Stimulated activated CD8-positive, alpha-beta memory T cell treated with anti-CD3 and anti-CD28 coated beads, Interleukin-7, amount 100 ng/mL, for 1 hour (primary cell): ENCODE measurements at places on chromosomes 6 and 20.

- no peak for DNase-seq
Measured at GRCh38 chr6:8229915-8230756, 127.8 kb upstream of the EEF1E1 start.

GRCh38 chr20:59526242-59527225 is 77.8 kb upstream of the PHACTR3 start:
- DNase-seq = no peak

GRCh38 chr20:54515793-54516628 is 40.6 kb downstream of the DOK5 start:
- no peak for DNase-seq

GRCh38 chr6:4125933-4126864 is 9.2 kb downstream of the ECI2 start:
- no peak for DNase-seq

DNA sequence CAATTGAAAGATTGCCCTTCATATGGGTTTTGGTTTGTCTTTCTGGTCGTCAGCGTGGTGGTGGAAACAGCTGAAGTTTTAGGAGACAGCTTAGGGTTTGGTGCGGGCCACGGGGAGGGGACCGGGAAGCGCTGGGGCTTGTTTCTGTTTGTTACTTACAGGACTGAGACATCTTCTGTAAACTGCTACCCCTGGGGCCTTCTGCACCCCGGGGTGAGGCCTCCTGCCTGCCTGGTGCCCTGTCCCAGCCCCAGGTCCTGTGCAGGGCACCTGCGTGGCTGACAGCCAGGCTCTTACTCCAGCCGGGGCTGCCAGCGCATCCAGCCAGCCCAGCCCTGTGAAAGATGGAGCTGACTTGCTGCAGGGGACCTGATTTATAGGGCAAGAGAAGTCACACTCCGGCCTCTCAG is 22.8 kb downstream of the NPEPL1 start:
- DNase-seq = no peak

- no peak for DNase-seq
Measured at GRCh38 chr20:18496042-18496441, 983 bp downstream of the RBBP9 start.

GRCh38 chr6:145028144-145028818 is 707.0 kb downstream of the EPM2A start:
- DNase-seq = no peak

GRCh38 chr20:63930971-63931553 is 25.2 kb downstream of the UCKL1 start:
- DNase-seq = no peak

- DNase-seq = no peak
Measured at GRCh38 chr20:11193241-11193640, 519.4 kb upstream of the JAG1 start.

- no peak for DNase-seq
Measured at GRCh38 chr20:11174861-11175260, 501.1 kb upstream of the JAG1 start.

DNA sequence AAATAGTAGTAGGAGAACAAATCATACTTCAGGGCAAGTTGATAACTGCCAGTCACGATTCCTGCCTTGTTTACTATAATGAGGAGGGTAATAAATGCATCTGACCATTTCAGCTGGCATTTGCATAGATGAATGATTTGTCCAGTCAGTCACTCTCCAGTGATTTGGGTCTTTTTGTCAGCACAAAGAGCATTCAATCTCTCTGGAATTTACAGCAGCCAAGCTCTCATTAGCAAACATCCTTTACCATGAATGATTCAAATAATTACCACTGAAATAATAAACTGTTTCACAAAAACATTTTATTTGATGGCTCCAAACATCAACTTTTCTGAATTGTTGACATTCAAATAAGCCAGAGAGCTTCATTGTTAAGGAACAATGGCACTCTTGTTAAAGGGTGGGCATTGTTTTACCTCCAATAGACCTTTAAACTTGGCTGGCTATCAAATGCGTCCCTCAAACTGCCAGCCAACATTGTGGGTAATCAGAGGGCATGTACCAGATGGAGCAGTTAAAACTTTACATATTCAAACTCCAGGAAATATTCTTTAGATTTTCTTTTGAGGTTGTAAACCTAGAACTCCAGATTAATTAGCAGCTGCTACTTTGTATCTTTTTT is 30.0 kb upstream of the FBXL4 start:
- no peak for DNase-seq

DNA sequence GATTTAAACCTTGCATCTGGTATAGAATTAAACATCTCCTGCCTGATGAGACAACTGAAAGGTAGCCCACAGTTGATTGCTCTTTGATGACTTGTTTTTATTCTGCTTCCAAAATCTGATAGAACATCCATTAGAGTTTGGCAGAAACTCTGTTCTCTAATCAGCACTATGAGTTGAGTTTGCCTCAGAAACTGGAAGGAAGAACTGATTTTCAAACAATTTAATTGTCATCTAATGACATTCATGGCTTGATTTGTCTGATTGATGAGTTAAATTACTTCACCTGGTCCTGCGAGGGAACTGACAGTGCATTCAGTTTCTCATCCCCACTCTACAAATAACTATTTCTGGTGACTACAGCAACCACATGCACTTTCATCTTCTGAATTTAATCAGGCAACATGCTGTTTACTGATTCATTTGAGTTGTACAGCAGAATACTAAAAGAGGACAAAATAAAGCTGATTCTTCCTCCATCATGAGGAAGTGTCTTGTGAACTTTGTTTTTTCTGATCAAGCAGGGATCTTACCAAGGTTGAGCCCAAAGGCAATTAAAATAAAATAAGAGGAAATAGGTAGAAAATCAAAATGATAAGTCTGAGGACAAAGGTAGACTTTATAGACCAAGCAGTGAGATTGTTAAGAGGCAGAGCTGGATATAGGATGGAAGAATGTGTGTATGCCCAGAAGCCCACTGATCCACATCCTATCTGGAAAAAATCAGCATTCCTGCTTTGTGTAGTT is 15.7 kb upstream of the MRAP2 start:
- no peak for DNase-seq

DNA sequence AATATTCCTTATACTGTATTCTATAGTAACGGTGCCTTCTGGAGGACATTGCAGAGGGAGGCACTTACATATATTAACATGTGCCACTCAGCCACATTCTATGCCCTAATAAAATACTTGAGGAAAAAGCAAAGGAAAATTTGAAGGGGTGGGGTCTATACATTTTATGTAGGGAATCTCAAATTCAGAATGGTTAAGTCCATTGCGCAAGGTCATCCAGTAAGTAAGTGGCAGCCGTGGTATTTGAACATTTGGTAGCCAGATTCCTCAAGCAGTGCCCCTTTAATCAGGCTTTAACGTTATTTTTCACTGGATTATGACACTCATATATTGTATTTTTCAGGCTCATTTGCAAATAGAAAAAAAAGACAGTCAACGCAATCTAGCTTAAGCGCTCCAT is 738.3 kb downstream of the DOK5 start:
- no peak for DNase-seq

DNA sequence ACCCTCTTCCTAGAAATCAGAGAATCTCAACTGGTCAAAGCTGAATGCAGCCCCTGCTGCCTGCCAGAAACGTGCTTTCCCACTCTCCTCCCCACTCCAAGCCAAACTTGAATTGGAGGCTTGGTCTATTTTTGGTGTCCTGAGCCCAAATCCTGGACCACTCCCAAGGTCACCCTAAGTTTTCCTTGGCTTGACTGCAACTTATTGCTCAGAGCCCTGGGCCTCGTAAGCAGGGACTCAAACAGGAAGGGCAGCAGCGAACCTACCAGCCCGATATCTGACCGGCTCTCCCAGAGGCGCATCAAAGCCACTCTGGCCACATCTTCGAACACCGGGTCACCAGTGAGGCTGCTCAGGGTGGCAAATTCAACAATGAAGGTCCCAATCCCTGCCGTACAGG is 12.7 kb downstream of the EDEM2 start:
- no peak for DNase-seq

DNA sequence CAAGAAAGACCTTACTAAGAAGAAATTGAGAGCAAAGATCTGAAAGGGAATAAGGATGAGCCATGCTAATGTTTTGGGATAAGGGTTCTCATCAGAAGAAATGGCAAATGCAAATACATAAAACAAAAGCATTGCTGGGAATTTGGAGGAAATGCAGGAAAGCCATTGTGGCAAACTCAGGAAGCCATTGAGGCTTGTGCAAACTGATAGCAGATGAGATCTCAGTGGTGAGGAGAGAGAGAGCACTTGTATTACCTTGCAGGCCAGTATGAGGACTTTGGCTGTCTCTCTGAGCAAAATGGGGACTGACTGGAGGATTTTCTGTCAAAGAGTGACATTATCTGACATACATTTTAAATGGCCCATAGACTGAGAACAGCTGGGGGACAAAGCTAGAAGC is 103.0 kb downstream of the ADGRB3 start:
- no peak for DNase-seq

GRCh38 chr20:9262653-9263194 is 193.8 kb downstream of the PLCB4 start:
- no peak for DNase-seq

- no peak for DNase-seq
Measured at GRCh38 chr20:38987777-38988176, 25.6 kb downstream of the DHX35 start.

DNA sequence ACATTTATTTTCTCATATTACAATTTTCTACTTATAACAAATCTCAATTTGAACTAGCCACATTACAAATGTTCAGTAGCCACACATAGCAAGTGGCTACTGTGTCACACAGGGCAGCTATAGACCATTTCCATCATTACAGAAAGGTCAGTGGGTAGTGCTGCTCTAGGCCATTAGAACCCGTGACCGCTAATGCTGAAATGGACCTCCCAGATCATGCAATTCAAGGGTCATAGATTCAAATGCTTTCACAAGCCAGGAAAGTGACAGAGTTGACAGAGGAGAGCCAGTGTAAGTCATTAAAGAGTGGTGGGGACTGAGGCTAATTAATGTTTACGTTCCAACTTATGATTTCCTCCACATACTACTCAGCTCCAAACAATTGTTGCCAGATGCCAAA is 3.5 kb upstream of the OCSTAMP start:
- no peak for DNase-seq

- no peak for DNase-seq
Measured at GRCh38 chr6:166448432-166448831, 65.7 kb upstream of the MPC1 start.

DNA sequence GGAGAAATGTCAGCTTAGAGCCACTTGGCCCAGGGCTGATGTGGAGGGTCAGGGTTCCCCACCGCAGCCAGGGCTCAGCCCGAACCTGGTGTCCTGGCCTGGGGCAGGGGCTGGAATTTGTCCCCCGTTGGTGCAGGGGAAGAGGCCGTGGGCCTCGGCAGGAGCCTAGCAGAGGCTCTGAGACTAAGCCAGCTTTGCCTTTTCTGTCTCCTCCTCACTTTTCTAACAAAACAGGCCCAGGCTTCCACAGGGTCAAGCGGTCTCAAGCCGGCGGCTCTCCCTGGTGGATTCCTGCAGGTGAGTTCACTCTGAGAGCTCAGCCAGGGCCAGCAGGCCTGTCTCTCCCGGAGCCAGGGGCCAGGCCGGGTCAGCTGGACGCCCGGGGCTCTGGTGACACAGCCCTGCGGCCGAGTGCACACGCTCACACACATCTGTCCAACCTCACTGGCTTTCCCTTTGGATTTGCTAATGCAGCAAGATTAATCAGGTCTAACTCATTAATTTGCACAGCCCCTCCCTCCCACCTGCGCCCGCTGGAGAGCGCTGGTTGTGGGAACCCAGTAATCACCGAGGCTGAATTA is 2.9 kb upstream of the CHRNA4 start:
- no peak for DNase-seq

- no peak for DNase-seq
Measured at GRCh38 chr6:161318456-161318855, 44.6 kb upstream of the AGPAT4 start.

DNA sequence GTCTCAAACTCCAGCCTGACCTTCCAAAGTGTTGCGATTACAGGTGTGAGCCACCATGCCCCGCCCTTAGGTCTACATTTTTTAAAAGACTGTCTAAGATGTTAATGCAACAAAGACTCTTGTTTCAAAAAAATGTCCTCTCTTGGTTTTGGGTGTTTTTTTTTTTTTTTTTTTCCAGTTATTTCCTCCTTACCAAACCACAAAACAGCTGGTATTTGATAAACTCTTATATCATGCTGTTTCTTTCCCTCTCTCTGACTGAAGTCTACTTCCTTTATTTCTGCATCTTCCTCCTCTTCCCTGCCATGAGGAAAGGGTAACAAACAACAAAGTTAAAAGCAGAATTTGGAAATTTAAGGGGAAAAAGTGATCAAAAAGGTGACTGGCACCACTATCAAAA is 21.2 kb downstream of the STK38 start:
- no peak for DNase-seq
